Stimulated activated naive CD8-positive, alpha-beta T cell treated with anti-CD3 and anti-CD28 coated beads, Interleukin-15, Interleukin-2, amounts not matched to agents 100 U/mL and 50 U/mL, for 24 hours (primary cell): ENCODE measurements at places on chromosomes 12 and 14.

DNA sequence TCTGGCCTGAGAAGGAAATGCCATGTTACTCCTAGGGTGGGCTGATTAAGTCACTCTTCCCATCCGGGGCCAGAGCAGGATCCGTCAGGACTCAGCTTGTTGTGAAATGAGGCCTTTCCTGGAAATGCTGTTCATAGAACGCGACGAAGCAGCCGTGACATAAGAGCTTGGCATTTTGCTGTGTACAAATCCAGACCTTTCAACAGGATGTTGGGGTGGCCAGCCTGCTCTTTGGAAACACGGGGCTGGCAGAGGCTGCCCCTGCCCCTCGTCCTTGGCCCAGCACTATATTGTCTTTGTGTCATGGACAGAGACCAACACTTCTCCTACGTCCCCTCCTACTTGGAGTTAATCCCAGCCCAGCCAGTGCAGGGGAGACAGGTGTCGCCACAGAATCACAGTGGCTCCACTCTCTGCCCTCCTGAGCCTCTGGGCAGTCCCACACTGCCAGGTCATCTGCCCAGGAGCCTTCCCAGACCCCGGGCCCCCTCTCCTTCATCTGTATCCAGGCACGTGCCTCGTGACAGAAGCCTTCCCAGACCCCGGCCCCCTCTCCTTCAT, 18.6 kb upstream of the EIF5 start:
- DNase-seq, result no peak

- DNase-seq, result no peak
These were observed 55.6 kb upstream of the DYNC1H1 start for GRCh38 chr14:101908795-101909194.

GRCh38 chr14:44149597-44149996, 357.5 kb downstream of the FSCB start:
- DNase-seq, result no peak

- DNase-seq, result no peak
These were observed 11.1 kb downstream of the RIN3 start for GRCh38 chr14:92524602-92525185.

GRCh38 chr12:20946732-20947131, 136.2 kb downstream of the SLCO1B3 start:
- DNase-seq, result peak; percentile 22

DNA sequence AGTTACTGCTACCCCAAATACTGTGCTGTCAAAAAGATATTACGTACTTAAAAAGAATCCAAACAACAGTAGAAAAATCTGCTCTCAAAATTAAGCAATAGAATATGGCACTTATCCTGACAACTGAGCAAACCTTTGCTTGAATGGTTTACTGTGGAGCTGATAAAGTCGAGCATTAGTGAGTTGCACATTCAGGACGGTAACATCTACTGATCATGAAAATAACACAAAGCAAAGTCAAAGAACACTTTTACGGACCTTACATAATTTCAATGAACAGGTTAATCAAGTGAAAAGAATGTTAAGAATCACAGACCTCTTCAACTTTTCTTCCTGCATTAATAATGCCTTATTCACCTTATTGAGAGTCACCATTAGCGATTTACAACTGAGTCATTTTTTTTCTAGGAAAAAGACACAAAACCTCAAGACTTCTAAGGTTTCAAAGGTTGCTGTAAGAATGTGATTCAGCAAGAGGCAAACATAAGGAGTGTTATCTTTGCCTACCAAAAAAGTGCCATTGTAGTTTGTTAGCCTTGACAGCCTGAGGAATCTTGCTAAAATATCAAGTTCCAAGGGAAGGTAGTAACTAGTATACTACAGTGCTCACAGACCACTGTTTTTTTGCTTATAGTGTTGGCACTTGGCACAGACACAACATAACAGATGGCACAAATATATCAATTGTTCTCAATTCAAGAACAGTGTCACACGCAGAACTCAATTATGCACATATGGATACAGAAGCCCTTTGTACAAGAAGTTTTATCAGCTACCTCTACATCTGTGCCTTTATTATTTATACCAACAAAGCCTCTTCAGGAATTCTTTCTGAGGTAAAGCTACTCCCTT, 334.2 kb upstream of the RPL10L start:
- no peak for DNase-seq

DNA sequence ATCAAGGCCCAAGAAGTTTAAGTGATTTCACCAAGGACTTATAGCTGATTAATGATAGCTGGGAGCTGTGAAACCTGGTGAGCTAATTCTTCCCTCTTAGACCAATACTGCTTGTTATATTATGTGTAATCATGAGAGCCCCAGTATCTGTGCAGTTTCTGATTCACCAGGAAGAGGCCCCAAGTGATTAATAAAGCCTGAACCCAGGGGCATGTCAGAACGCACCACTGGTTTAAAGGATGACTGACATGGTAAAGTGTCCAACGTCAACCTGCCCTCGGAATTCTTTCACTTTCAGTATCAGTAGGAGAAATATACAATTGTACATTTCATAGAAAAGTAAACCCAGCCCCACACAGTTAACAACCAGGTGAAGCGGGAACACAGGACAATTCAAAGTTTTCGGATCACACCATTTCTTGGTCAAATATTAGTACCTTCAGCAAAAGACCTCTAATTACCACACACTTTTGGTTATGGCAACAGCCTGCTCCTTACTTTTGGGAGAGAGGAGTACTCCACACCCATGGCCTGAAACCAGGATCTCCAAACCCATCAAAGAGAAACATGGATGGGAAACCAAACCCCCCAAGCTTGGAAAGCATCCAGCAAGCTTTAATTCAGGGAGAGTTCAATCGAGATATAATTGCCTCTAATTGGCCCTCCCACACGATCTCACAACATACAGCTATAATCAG, 28.5 kb downstream of the TMCC3 start:
- DNase-seq, result peak; percentile 39

DNA sequence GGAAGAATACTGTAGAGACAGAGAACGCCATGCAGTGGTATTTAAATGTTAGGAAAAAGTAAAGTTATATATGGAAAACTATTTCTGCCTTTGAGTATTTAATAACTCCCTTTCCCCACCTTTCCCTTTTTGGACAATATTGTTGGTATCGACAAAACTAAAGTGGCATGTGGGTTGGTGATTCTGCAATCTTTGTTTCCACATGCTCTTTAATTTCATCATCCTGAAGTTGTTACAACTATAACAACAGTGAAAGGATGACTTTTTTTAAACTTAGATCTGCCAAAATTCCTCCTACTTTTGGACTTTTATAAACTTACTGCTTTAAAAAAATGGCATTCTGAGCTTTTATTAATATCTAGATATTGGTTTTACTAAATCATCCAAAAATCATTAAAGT, 25.3 kb downstream of the TTC8 start:
- no peak for DNase-seq

- no peak for DNase-seq
These were observed 285.0 kb upstream of the RGS6 start for GRCh38 chr14:71647086-71647784.

DNA sequence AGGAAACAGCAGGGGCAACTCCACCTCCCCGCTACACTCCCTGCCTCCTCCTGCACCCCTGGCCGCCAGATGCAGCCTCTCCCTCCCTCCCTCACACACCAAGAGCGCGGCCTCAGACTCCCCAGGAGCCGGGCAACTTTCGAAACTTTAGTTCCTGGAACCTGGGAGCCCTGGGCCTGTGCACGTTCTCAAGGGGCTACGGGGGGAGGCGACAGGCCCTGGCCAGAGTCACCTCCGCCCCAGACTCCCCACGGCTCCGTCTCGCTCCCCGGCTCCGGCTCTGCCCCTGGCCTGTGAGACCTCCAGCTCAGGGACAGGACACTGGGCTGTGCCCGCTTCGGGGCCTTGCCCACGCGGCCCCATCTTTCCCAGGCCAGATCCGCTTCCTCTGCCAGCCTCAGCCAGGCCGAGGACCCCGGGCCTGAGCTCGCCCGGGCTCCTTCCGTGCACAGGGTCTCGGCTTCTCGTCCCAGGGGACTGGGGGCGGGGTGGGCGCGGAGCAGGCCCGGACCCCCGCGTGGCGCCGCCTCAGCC, 5.5 kb downstream of the AMN start:
- DNase-seq, result no peak

DNA sequence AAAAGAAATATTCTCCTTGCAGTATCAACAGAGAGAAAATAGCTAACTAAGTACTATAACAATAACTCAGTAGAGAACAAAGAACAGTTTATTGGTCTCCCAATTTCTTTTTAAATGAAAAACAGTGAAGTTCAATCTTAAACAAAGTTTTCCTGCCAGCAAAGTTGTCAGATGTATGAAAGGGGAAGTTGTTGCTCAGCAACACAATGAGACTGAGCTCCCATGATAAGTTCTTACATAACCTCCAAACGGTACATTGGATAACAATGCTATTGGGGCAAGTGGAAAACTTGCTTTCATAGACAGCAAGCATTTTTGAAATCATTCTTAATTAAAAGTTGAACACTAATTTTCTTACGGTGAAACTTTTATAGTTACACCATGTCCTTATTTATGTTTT, 94.9 kb downstream of the ALG10B start:
- DNase-seq, result no peak

DNA sequence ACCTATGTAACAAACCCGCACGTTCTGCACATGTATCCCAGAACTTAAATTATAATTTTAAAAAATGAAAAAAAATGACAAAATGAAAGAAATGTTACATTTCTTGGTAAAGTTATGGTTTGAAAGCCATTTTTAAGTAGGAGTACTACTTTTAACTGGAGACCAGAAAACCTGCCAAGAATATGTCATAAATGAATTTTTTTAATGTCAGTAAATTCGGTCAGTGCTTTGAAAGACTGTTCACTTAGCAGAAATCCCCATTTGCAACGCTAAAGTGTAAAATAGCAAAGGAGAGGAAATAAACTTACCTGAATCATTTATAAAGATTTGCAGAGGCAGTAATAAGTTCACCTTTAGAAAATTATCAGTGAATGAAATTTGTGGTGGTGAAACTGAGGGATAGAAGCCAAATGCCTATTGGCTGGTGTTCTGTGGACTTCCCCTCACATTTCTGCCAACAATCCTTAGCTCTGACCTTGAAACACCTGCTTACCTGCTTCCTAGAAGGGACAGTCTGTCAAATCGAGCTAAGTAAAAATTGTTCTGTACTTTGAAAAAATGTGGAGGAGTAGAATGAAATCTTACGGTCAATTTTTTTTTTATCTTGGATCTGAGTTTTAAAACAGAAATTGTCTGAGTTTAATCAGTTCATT, 714.2 kb downstream of the SLC6A15 start:
- DNase-seq, result no peak

GRCh38 chr12:29131539-29131938, 17.5 kb upstream of the FAR2 start:
- DNase-seq, result no peak
